ENCODE measurements at places on chromosomes 12 and 14.

DNA sequence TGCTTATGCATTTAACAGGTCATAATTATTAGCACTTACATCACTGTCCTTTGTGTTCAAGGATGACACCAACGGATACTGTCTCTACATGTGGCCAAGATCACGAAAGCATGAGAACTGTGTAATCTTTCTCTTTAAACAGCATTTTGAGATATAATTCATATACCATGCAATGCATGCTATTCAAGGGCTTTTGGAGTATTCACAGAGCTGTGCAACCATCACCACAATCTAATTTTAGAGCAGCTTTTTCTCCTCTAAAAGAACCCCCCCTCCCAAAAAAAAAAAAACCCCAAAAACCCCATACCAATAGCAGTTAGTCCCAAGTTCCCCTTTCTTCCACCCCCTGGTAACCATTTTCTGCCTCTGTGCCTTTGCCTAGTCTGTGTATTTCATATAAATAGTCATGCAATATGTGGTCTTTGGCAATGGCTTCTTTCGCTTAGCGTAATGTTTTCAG is 60.6 kb downstream of the SPRING1 start:
- DNase-seq, result no peak

- DNase-seq, result no peak
These were observed 53.8 kb upstream of the GSC start for GRCh38 chr14:94823556-94824341.

DNA sequence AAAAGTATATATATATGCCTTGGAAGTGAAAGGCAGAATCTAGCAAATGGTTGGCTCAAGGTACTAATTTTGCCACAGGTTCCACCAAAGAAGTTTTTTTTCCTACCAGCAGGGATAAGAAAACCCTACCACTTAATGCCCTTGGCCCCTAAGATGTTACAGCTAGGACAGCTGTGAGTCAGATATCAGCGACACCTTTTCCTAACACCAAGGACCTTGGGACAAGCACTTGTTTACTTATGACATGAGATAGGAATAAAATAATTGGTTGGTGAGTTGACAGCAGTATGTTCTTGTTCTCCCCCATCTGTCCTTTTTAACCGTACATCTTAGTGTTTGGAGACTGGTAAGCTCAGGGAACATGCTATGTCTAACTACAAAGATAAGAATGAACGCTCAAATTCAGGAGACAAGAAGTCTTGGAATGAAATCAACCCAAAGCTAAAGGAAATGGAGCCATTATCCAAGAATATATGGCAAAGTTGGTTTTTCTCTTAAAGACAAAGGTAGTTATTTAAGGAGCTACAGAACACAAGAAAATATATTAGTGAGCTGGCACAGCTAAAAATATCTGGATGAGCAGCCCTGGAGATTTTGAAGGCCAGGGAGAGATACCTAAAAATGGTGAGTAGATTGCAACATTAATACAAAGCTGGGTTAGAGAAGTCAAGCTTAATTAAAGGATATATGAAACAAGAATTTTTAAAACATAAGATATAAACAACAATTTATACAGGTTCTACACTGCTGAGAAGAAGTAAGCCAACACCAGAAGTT is 126.8 kb downstream of the TMTC1 start:
- DNase-seq, result no peak

- DNase-seq, result no peak
These were observed 97.9 kb upstream of the SOX5 start for GRCh38 chr12:24047326-24047725.

DNA sequence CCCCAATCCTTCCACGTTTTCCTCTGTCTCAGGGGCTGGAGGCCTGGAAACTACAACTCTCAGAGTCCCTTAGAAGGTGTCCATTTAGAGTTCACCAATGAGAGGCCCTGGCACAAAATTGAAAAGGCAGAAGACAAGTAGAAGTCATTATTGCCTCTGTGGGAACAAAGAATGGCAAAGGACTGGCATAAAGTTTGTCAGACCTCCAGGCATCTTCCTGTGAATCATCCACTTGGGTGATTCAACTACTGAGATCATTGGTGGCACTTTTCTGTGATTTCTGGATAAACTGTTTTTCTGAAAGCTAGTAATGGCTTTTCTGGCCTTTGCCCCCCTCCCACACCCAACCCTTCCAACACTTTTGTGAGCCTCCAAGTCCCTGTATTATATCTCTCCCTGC is 42.6 kb upstream of the C12orf42 start:
- no peak for DNase-seq

DNA sequence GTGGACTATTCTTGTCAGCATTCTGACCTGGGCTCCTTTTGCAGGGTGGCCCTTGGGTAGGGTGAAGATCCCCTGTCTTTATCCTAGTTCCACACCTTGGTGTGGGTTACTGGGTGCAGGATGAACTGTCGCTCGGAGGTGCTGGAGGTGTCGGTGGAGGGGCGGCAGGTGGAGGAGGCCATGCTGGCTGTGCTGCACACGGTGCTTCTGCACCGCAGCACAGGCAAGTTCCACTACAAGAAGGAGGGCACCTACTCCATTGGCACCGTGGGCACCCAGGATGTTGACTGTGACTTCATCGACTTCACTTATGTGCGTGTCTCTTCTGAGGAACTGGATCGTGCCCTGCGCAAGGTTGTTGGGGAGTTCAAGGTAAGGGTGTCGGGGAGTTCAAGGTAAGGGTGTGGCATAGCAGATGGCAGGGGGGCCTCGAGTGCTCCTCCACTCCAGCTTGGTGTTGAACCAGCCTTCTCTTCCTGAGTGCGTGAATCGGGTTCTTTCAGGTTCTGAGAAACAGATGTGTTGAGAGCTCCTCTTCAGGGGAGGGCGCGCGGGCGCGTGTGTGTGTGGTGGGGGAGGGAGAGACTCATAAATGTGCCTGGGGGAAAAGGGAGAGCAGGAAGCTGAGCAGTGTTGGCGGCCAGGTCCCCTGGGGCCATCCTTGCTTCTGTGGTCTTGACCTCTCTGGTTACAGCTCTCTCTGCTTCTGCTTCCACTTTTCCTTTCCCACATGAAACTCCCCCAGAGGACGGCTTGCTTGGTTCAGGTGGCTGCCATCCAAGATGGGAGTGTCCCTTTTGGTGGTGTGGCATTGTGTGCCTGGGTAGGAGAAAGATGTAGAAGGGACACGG is 4.0 kb downstream of the ATG101 start:
- no peak for DNase-seq
